ENCODE measurements at places on chromosomes 5 and 9.

- DNase-seq, result peak; percentile 44
These were observed 65.7 kb upstream of the TBC1D9B start for GRCh38 chr5:179973391-179973790.

DNA sequence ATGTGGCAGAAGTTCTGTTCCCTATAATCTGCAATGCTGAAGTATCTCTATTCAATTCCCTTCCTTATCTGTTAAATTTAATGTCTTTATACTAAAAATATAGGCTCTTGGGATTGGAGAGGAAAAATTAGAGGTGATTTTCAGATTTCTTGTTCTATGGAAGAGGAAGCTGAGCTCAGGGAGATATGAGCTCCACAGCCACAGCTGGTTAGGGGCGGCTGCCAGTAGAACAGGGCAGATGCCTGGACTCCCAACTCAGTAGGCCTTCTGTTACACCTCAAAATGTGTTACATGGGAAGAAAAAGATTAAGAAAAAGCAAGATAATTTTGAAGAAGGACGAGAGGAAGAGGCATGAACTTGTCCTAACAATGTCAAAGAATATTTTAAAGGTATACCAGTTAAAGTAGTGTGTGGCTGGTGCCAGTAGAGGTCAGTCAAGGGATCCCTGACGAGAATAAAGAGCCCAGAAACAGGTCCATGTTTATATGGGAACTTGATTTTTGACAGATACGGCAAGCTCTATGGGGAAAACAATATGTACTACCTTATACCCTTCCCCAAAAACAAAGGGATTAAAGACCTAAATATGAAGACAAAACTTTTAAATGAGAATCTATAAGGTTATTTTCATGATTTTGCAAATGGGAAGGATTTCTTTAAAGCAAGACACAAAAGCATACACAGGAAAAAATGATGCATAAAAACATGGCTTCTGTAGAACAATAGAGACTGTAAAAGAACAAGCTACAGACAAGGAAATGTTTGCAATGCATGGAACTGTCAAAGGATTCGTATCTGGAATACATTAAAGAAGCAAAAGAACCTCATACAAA is 28.7 kb downstream of the DNAJC21 start:
- DNase-seq, result peak; percentile 3

DNA sequence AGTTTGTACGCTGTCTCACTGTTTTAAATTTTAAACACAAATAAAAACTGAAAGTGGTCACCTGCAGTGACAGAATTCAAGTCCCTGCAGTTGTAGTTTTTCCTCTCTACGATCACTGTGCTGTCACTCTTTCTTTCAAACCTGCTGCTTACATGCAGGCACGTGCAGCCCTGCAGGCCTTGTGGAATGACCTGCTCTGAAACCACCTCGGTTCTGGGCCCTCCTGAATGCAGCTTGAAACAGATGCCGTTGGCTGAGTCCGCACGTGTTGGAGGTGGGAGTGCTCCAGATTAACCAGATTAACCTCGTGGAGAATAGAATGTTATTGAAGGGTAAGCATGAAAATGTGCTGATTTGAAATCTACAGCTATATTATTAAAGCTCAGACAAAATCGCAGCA is 126.0 kb upstream of the ERCC6L2 start:
- DNase-seq, result no peak

DNA sequence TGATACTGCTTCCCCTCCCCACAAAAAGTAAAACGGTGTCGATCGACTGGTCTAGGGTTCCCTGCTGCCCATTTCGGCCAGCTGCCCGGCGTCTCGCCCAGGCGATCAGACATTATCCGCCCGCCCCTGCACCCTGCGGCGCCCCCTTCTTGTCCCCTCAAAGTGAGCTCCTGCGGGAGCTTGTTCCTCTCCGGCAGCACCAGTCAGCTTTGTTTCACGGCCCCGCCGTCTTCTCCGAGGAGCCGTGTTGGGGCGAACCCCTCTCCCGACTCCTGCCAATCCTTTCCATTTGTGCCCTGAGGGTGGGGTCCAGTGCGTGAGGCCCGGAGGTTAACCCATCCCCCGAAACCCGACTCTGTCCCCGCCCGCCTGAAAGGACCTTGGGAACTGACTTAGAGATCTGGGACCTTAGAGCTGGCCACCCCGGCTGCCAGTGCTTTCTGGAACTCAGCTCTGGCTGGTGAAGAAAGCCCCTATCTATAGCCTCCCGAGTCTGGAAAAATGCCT is 518 bp downstream of the UBE2B start:
- peak; percentile 13 for DNase-seq

GRCh38 chr9:34520096-34520495 is 2.7 kb downstream of the ENHO start:
- DNase-seq, result no peak

DNA sequence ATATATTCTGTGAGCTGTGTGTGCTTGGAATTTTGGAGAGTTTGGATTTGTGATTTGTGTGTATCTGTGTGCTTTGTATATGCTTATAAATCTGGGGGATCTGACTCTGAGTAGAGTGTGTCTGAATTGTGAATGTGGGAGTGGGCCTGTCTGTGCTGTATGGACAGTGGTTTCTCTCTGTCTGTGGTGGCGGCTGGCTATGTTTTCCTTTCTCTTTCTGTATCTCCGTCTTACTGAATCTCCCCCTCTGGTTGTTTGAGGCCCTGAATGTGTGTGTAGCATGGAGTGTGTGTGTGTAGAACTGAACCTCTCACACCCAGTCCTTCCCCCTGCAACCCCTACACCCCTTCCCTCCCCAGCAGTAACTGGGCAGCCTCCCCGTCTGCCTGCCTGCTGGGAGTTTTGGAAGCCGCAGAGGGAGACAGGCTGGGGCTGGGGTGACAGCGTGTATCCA is 4.7 kb downstream of the CXXC5 start:
- no peak for DNase-seq

- DNase-seq, result no peak
These were observed 14.4 kb upstream of the CCDC69 start for GRCh38 chr5:151238303-151238741.

DNA sequence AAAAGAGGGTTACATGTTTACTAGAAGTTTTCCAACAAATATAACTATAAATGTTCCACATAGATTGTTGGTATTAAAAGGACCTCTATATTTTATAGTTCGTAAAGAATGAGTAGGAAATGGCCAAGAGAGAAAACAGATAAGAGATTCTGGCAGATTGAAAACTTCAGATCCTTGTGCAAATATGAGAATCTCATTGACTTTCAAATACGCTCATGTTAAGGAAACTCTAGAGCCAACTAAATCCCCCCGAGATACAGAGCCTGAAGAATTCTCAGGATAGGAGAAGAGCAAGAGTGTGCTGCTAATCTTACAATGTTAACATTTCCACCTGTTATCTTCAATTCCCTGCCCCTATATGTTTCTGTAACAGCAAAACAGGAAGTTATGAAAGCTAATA is 159.0 kb upstream of the OR13F1 start:
- no peak for DNase-seq

DNA sequence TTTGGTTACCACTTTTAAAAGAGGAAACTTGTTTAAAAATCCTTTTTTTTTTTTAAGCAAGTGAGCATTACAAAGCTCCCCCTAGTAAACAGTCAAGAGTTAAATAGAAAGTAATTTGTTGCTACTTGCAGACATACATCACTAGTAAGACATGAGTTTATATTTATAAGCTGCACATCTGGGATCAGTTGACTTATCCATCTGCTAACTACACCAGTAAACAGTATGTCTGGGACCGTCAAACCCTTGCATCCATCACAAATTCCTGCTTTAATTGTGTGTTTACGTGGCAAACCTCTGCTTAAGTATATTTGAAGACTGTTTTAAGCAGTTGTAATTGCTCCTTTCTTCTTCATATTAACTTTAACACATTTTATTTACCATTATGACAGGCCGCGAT is 146.8 kb downstream of the EBF1 start:
- no peak for DNase-seq

DNA sequence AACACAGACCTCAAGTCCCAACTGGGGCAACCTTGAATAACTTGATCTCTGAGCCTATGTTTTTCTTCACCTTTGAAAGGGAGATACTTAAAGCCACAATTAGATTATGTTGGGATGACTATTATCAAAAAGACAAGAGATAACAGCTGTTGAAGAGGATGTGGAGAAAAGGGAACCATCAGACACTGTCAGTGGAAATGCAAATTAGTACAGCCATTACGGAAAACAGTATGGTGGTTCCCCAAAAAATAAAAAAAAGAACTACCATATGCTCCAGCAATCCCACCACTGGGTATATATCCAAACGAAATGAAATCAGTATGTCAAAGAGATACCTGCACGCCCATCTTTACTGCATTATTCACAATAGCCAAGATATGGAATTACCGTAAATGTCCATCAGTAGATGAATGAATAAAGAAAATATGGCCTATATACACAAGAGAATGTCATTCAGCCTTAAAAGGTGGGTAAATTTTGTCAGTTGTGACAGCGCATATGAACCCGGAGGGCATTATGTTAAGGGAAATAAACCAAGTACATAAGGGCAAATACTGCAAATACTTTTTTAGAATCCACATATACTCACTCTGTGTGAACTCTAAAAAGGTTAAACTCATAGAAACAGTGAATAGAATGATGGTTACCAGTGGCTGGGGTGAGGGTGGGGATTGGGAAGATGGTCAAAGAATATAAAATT is 12.7 kb downstream of the FAT2 start:
- DNase-seq, result no peak

GRCh38 chr9:109336409-109336808 is 15.6 kb upstream of the EPB41L4B start:
- no peak for DNase-seq

- DNase-seq, result no peak
These were observed 15.3 kb upstream of the CD180 start for GRCh38 chr5:67211926-67212325.

DNA sequence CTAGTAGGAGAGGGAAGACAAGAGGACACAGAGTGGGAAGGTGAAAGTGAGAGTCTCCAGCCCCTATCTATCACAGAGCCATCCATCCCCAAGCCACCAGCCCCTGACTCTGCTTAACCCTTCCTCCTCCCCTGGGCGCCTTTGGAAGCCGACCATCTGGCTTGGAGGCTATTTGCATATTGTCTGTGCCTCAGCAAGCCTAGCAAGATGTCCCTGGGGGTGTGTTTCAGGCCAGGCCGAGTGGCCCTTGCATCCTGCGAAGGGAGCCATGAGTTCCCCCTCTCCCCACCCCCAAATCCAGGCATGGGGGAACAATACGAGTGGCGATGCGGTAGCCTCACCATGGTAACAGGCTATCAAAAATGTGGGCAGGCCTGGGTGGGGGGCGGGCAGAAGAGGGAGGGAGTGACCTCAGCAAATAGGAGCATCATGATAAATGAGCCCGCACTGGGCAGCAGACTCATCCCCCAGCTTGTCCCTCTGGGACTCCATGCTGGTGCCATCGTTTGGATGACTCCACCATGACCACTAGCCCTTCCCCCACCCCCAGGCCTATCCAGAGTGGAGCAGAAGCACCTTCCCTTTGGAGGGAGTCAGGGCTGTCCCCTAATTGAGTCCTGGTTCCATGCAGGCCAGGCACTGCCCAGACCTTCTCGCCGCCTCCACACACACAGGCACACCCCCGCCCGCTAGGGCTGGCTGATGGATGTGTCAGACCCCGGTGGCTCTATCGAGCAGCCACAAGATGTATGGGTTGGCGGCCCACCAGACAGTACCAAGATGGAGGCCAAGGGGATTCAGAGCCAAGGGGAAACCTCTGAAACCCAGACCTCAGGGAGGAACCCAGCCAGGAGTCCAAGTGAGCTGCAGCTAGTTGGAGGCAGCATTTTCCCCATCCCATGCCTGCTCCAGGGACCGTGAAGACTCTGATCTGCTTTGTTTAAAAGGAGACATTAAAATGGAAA is 14.6 kb downstream of the URM1 start:
- DNase-seq, result no peak

Measured in NCI-H345 (cell line).